Smooth muscle cell of trachea (primary cell): ENCODE measurements at places on chromosomes 6 and 20. TPM values are rescaled to one million over a fixed set of nuclear protein-coding genes. Genes with fewer than 3 reads are reported as not detected.

Gene MAPK14
- total RNA-seq, result 65.2 and 78.8 TPM in 2 replicates

Gene BIRC7
- total RNA-seq, result 0.17 TPM in 1 of 2 replicates, not detected in the other

Gene IFNGR1
- 65.3 and 68.2 TPM in 2 replicates for total RNA-seq

Gene DPPA5
- total RNA-seq, result not detected in 2 replicates

Gene TFAP2C
- not detected in 2 replicates for total RNA-seq

Gene SLC17A2
- total RNA-seq, result not detected in 2 replicates

Gene LRP11
- total RNA-seq, result 125 and 158 TPM in 2 replicates

Gene GRM4
- under 0.01 TPM in 1 of 2 replicates, not detected in the other for total RNA-seq

Gene HLA-F
- total RNA-seq, result 1.3 and 1.9 TPM in 2 replicates

Gene TRAPPC3L
- 0.15 and 0.17 TPM in 2 replicates for total RNA-seq

Gene LINC00237
- not detected in 2 replicates for total RNA-seq

Gene SPAG4
- 11.2 and 13.1 TPM in 2 replicates for total RNA-seq

Gene TGM3
- under 0.01 TPM in 1 of 2 replicates, not detected in the other for total RNA-seq

Gene ZNF311
- 1.8 and 1.9 TPM in 2 replicates for total RNA-seq

Gene CFB
- 24.1 and 45.0 TPM in 2 replicates for total RNA-seq
